ENCODE measurements at places on chromosomes 2 and 18.

DNA sequence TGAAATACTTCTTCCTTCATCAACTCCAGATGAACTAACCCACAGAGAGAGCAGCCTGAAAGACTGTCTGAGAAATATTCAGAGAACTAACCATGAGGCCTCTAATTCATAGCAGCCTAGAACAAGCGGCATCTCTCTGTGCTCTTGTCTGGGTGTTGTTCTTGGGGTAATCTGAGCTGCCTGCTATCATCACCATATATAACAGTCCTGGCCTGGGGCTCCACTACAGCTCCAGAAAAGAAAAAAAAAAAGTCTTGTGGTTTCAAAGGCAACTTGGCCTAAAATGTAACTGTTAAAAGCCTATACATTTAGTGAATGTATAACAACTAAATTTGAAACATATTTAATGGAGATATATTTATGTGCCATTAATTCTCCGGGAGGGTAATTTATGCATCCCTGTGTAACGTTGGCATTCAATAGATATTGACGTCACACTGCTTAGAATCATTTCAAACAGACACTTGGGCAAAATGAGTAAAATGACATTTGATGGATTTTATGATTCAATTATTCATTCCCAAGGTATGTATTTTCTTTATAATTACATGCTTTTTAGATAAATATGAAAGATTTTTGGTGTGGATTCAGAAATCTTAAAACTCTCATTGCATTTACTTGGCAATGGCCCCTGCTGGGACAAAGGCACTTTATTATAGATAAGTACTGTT lies 294.3 kb downstream of the HRH4 start:
- DNase-seq: no peak
- no peaks in the 10 kb centered on the region for H3K36me3 ChIP-seq
- H3K27ac ChIP-seq: no peak overlapping the region

DNA sequence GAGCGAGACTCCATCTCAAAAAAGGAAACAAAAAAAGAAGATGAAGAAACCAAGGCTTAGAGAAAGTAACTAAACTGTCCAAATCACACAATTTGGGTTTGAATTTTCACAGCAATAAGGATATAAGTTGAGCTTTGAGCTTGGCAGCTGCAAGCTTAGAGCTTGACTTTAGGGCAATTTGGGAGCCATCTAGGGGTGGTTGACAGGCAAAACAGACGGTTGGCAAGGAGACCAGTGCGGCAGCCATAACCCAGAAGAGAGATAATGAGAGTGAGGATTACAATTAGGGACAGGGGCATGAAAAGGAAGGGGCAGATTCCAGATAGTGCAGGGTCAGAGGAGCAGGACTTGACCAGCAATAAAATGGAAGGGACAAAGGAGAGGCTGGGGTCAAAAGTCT lies 382.2 kb upstream of the HNRNPA3 start:
- H3K4me1 ChIP-seq: peaks cover 26% of the 10 kb centered on the region
- peak overlapping the region; percentile 33 for H3K27ac ChIP-seq
- no peak for DNase-seq
- H3K27me3 ChIP-seq: no peaks in the 10 kb centered on the region
- H3K36me3 ChIP-seq: no peaks in the 10 kb centered on the region
- no peak overlapping the region for H3K4me3 ChIP-seq

GRCh38 chr18:22493940-22494339 lies 76.2 kb upstream of the CTAGE1 start:
- no peaks in the 10 kb centered on the region for H3K36me3 ChIP-seq
- no peak for DNase-seq
- no peak overlapping the region for H3K4me3 ChIP-seq
- H3K27me3 ChIP-seq: peaks cover 4% of the 10 kb centered on the region
- H3K4me1 ChIP-seq: no peaks in the 10 kb centered on the region
- no peak overlapping the region for H3K27ac ChIP-seq

- H3K27me3 ChIP-seq: peaks cover 30% of the 10 kb centered on the region
- no peak for DNase-seq
- no peak overlapping the region for H3K4me3 ChIP-seq
- no peak overlapping the region for H3K27ac ChIP-seq
Measured at GRCh38 chr2:240159251-240159839, 18.9 kb upstream of the OTOS start.

DNA sequence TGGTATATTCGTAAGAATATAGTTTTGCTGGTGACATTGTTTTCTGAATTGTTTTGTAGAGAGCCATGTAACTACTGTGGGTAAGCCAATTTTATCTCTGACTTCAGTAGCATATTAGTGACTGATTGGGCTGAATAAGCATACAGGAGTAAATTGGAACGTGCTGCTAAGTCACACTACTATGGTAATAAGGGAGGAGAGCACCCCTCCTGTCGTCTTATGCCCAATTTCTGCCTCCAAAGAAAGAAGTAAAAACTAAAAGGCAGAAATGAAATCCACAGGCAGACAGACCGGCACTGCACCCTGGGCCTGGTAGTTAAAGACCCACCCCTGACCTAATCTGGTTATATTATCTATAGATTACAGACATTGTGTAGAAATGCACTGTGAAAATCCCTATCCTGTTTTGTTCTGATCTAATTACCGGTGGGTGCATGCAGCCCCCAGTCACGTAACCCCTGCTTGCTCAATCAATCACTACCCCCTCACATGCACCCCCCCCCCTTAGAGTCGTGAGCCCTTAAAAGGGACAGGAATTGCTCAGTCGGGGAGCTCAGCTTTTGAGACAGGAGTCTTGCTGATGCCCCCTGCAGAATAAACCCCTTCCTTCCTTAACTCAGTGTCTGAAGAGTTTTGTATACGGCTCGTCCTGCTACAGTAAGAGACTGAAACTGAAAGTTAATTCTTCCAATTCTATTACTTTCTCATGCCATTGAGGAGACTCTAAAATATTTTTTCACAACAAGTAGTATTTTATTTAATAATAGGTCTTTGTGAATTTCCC lies 167.0 kb downstream of the ZNF804A start:
- DNase-seq: no peak
- no peak overlapping the region for H3K4me3 ChIP-seq
- no peak overlapping the region for H3K27ac ChIP-seq
- no peaks in the 10 kb centered on the region for H3K27me3 ChIP-seq
- no peaks in the 10 kb centered on the region for H3K36me3 ChIP-seq

DNA sequence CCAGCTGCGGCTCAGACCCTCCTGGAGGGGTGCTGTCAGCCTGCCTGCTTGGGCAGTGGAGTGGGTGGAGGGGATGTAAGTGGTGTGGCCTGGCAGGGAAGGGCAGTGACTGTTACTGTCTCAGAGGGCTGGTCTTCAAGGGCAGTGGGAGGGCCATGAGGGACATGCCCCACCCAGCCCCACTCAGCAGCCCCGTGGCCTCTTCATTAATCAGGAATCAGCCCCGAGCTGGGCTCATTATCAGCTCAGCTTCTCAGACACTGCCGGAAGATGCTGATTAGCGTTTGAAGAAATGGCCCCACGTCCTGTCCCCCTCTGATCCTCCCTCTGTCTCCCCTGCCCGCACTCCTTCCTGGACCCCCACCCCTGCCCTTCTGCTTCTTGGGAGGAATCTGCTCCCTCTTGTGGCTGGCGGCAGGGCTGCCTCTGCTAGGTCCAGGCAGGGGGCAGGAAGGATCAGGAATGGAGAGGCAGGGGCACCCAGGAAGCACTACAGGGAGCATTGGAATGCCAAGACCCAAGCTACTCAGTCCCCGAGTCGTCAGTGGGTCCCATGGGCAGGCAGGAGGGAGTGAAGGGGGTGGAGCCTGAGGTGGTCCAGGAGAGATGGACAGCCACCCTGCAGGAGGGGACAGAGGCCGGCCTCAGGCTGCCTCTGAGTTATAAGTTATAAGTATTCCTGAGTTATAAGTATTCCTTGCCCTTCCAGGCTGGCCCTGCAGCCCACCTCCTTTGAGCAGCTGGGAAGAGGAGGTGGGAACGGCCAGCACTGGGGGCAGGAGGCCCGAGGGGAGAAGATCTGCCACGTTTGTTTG lies 7.0 kb downstream of the ASIC4 start:
- no peaks in the 10 kb centered on the region for H3K4me1 ChIP-seq
- no peak for DNase-seq
- peaks cover 88% of the 10 kb centered on the region for H3K27me3 ChIP-seq
- H3K4me3 ChIP-seq: peak overlapping the region; percentile 47
- H3K27ac ChIP-seq: no peak overlapping the region

Data from effector memory CD8-positive, alpha-beta T cell (primary cell).